ENCODE measurements at places on chromosomes 3 and 15.

- DNase-seq: no peak
Measured at GRCh38 chr3:23776352-23776891, 29.3 kb upstream of the UBE2E1 start.

GRCh38 chr3:31262201-31262600, 270.5 kb upstream of the STT3B start:
- DNase-seq: no peak

DNA sequence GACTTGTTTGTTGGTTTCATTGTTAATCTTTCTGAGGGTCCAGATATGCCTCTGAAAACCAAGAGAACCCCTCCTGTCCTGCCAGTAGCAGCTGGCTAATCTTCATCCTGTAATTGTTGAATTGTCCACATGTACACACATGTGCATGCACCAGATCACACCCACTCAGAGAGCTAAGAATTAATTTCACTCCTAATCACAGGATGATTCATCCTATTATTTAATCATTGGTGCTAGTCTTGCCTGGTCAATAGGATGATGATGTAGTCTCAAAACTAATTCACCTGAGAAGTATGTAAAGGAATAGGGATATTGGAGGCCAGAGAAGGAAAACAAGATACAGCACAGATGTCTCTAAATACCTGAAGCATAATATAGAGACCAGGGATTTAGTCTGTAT, 7.8 kb upstream of the AHSG start:
- DNase-seq: no peak

- DNase-seq: no peak
Measured at GRCh38 chr3:65935724-65936123, 103.0 kb downstream of the MAGI1 start.

DNA sequence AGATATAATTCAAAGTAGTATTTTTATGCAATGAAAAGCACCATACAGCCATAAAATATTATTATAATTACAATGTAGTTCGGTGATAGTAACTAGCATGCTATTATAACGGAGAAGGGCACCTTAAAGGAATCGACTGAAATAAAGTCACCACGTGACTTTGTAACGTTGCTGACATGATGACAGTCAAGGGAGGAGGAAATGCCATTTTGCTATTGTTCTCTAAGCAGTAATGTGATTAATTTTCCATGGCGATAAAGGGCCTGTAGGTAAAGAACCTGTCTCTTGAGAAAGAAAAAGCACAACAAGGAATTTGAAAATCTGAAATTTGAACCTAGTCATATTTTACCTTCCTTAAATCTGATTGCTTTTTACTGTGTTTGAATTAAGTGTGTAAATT, 526.2 kb downstream of the ROBO2 start:
- no peak for DNase-seq

DNA sequence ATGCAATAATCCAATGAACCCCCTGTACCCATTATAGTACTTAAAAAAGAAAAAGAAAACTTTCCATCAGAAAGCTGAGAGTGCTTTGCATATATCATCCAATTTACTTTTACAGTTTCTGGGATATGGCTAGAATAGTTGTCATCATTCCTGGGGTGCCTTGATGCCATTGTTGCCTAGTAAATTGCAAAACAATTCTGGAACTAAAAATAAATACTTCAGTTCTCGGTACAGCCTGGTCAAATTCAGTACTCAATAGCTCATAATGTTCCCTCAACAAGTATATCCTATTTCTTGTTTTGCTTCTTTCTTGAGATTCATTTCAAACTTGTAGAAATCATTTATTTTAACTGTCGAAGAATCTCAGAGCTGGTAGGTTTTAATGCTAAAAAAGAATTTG, 334.7 kb upstream of the MDFIC2 start:
- DNase-seq: no peak

DNA sequence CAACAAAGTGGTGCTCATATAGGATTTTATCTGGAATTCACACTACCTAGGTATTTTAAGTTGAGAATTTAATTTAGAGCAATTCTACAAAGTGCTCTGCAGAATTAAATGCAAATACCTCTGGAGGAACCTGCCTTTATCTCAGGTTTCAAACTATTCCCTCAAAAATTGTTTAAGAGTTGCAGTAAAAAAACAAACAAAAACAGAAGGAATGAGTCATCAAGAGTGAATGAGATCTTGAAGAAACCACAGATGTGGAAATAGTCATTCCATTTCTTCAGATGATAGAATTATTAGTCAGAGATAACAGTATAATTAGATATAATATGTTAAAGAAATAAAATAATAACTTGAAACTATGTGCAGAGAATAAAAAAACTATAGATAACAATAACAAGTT, 80.8 kb upstream of the SCN5A start:
- no peak for DNase-seq

DNA sequence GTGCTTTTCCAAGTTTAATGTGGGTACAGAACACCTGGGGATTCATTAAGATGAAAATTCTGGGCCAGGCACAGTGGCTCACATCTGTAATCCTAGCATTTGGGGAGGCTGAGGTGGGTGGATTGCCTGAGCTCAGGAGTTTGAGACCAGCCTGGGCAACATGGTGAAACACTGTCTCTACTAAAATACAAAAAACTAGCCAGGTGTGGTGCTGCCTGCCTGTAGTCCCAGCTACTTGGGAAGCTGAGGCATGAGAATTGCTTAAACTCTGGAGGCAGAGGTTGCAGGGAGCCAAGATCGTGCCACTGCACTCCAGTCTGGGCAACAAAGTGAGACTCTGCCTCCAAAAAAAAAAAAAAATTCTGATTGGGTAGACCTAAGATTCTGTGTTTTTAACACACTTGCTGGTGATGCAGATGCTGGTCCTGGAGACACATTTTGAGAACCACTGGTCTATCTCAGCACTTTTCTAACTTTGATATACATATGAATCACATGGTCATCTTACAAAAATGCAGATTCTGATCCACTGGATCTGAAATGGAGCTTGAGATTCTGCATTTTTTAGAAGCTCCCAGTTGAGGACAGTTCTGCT, 223.8 kb upstream of the SATB1 start:
- DNase-seq: no peak

DNA sequence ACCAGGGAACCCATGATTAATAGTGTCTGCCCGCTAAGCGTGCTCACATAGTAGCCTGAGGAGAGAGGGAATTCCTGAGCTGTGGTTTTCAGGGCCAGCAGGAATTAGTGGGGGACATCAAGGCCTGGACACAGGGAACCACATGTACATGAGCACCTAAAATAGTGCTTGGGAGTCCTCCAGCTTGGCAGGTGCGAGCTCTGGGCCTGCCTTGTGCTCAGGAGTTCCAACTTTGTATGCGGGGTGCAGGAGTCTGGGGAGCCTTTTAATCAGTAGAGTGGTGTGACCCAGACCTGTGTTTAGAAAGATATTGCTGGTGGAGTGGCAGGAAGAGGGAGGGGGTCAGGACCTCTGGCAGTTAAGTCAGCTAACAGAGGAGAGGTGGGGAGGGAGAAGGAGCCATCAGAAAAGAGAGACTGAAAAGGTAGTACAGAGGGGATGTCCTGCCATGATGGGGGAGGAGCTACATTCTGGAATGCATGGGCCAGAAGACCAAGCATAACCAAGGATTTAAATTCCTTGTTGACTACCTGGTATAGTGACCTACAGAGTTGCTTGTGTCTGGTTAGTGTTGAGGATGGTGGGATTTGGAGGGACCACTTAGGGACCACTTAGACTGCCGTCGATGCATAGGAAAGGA, 1.9 kb downstream of the DAG1 start:
- no peak for DNase-seq

DNA sequence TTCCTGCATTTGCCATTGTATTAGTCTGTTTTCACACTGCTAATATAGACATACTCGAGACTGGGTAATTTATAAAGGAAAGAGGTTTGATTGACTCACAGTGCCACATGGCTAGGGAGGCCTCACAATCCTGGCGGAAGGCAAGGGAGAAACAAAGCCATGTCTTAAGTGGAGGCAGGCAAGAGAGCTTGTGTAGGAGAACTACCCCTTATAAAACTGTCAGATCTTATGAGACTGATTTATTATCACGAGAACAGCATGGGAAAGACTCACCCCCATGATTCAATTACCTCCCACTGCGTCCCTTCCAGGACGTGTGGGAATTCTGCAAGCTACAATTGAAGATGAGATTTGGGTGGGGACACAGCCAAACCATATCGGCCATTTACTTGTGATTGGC, 27.8 kb downstream of the YEATS2 start:
- no peak for DNase-seq

DNA sequence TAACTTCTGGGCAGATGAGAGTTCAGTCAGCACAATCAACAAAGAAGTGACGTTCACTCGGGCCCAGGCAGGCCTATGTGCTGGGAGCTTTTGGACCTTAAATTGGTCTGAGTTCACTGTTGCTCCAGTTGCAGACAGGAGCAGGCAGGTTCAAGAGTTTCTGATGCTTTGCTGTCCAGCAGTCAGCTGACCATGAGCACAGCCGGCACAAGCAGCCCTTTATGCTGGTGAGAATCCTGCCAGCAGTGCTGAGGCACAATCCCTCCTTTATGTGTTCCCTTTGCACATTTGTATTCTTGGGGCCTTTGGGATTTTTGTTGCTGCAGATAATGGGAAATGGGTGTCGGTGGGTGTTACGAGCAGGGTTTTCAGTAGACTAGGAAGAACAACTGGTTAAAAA, 81.2 kb upstream of the GOLGA8J start:
- no peak for DNase-seq

- DNase-seq: no peak
Measured at GRCh38 chr3:126656371-126657134, 1.6 kb upstream of the TXNRD3 start.

- peak; percentile 69 for DNase-seq
Measured at GRCh38 chr3:155362808-155363689, 69.6 kb upstream of the STRIT1 start.

GRCh38 chr3:157353652-157354051, 83.0 kb upstream of the PTX3 start:
- DNase-seq: no peak

DNA sequence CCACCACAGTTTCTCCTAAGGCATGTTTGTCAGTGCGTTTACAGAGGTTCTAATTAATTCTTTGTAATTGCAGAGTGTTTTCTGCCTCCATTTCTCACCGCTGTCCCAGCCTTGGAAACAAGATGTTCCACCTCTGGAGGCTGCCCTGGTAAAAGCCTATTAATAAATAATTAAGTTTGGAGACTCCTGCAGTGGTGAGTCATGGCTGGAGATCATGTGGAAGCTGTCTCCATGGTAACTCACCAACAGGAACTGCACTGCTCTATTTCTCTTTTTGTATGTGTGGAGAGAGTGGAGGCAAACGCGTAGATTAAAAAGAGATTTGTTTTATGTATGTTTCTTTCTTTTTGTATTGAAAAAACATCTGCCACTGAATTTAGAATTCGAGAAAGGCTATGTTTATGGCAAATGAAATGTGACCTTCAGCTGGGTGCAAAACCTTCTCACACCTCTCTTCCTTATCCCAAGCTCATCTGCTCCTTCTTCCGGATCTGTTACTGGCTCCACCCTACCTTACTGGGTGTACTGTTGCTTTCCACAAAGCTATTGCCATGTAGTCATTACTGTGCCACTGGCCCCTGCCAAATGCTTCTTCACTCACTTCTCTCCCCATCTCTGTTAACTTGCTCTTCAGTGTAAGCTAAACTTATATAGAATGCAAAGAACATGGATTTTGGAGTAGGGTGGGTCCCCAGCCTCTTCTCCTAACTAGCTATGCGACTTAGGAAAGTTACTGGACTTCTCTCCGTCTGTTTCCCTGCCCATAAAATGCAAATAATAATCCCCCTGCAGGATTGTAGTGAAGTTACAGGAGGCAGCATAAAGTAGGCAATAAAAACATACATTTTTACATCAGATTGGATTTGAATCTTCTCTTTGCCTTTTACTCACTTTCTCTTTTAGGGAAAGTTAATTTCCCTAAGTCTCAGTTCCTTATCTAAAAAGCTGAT, 778.5 kb downstream of the NTRK3 start:
- no peak for DNase-seq

GRCh38 chr3:37259291-37259690, 84.9 kb upstream of the LRRFIP2 start:
- no peak for DNase-seq

DNA sequence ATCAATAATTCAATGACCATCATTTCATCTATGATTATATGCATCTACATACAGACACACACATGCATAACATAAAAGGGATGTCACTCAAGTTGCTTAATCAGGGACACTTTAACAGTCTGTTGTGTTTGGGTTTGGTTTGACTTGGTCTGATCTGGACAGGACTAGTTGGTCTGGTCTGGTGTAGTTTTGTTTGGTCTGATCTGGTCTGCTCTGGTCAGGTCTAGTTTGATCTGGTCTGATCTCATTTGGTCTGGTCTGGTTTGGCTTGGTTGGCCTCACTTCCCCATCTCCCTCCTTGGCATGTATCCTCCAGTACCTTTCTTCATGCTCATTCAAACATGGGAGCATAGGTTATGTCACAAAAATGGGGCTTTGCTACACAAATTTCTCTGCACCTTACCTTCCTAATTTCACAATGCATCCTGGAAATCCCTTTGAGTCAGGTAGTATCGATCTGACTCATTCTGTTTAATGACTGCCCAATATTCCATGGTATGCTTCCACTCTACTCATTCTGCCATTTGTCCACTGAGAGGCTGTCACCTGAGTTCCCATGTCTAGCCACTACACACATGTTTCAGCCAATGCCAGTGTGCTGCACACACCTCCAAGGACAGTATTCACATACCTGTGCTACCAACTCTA, 73.0 kb upstream of the TPM1 start:
- DNase-seq: no peak

DNA sequence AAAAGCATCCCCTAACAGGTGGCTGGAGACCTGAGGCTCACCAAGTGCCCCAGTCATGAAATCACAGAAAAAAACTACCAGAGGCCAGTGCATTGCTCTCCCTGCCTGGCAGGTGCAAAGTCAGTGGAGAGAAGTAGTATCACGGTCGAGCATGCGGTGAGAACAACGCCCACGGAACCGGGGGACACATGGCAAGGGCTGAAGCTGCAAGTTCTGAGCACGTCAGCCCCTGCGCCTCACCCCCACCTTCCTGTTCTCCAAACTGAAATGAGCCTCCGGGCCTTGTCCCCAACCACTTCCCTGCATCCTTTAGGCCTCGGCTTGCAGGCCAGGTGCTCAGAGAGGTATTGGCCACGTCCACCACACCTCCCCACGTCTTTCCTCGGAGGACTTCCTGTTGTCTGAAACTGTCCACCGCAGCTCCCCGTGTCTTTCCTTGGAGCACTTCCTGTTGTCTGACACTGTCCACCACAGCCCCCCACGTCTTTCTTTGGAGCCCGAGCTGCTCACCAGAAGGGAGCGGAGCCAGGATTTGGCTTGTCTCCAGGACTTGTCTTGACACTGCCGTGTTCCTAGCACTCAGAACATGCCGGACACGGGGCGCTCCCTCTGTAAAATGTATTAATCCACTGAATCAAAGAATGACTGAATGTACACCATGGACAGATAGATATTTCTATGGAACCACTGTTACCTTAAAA, 43.9 kb downstream of the NSMCE3 start:
- no peak for DNase-seq

- no peak for DNase-seq
Measured at GRCh38 chr3:157938154-157938779, 168.0 kb downstream of the SHOX2 start.

DNA sequence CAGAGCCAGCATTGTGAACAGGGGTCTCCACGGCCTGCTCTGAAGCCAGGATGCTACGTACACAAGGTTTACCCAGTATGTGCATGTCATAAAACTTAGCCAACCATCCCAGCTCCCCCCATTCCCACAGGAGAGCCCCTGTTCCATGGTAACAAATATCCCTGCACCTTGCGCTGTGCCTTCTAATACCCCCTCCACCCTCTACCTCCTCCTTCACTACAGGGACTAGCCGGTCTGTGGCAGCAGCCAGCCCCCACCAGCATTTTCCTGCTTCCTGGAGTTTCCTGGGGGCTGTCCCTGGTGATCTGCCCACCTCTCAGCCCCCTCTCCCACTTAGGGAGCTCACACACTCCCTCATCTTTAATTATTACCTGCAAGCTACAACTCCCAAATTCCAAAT, 20.4 kb downstream of the ACSBG1 start:
- DNase-seq: no peak

Measured in HAP-1 (cell line).